A172 (cell line): ENCODE measurements at places on chromosomes 7 and 10. TPM values are rescaled to one million over a fixed set of nuclear protein-coding genes. Genes with fewer than 3 reads are reported as not detected.

- DNase-seq, result no peak
These were observed 3.0 kb upstream of the EPHB6 start for GRCh38 chr7:142851919-142852318.

DNA sequence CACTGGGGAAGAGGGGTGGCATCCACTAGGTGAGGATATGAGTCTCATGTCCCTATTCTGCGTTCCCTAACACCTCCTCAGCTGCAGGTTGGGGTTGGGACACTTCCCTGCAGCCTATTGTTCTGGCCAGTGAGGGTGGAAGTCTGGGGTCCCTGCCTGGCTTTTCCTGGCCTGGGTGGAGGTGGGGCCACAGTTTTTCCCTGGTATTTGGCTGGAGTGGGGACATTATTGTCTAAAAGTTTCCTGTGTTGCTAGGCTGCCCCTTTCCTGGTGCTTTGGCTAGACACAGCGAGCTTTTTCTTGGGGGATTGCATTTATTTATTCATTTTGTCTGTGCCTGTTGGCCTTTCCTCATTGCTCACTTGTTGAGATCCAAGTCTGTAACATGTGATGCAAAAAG, 559.5 kb upstream of the IGFBP3 start:
- no peak for DNase-seq

- no peak for DNase-seq
These were observed 18.7 kb downstream of the ZNF786 start for GRCh38 chr7:149071641-149072437.

DNA sequence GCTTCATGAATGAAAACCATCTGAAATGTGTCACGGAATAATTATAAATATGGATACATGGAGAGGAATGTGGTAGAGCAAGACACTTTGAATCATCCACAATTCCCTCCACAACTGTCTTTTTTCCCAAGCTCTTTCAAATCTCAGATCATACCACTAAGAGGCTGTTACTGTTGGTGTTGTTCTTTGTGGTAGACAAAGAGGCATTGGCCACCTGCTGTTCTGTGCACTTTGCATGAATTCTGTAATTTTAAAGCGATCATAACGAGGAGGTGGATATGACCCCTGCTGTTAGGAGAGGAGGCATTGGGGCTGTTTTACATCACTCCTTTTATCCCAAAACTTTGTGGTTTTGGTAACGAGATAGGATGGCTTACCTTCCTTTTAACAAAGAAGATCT, 141.2 kb upstream of the KLF6 start:
- peak; percentile 28 for DNase-seq

The CALHM1 gene
- not detected in 2 replicates for total RNA-seq

DNA sequence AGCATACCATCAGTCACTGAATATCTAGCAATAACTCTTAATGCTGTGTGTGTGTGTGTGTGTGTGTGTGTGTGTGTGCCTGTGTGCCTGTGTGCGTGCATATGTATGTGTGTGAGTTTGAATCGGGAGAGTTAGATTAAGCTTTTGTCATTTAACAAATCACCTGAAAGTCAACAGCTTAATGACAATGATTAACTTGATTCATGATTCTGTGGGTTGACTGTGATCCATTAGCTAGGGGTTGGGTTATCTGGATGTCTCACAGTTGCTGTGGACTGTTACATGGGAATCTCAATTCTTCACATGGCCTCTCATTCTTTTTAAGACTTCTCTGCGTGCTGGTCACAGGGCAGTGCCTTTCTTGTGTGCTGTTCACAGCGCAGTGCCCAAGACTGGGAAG, 639.0 kb upstream of the SORCS1 start:
- no peak for DNase-seq

GRCh38 chr7:35040906-35041305, 3.6 kb upstream of the DPY19L1 start:
- DNase-seq, result no peak

The PIK3AP1 gene
- 12.1 and 17.2 TPM in 2 replicates for total RNA-seq

The GNAT3 gene
- total RNA-seq, result not detected in 2 replicates

The GPR26 gene
- not detected in 2 replicates for total RNA-seq

The OR2A42 gene
- total RNA-seq, result not detected in 2 replicates

GRCh38 chr7:130493275-130493873, 1.5 kb downstream of the MEST start:
- no peak for DNase-seq

The SDK1 gene
- 1.8 and 2.5 TPM in 2 replicates for total RNA-seq

The HECW1 gene
- total RNA-seq, result 26.5 and 36.2 TPM in 2 replicates

The TAS2R5 gene
- 0.10 TPM in 1 of 2 replicates, not detected in the other for total RNA-seq

The PAX4 gene
- not detected in 2 replicates for total RNA-seq

DNA sequence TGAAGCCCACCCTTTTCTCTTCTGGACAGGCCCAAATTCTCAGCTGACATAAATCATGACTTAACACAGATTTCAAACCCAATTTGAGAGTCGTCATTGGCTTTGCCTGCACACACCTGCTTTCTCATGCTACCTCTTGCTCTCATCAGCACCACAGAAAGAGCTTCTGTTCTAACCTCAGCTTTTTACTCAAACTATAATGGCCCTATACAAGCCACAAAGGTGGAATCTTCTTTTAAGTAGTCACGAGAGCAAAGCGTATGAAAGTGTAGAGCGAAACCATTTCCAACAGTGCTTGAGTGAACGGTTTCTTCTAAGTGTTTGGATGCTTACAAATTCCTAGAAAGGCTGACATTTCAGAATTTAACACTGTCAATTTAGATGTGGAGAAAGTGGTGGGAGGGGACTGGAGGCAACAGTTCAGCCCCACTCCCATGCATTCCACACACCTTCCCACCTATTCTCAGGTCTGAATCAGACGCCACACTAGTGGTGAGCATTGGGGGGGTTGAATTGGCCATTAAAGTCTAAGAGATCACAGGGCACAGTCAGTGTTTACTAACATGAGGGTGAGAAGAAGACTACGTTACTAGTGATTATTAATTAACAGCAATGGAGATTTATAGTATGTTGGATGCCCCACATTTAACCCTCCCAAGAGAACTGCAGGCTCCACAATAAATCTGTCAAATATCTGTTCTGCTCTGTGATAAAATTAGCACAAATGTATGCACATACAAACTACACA, 114.0 kb downstream of the PRKCQ start:
- no peak for DNase-seq

- DNase-seq, result no peak
These were observed 49.1 kb upstream of the C1QL3 start for GRCh38 chr10:16570731-16571130.

The GFRA1 gene
- total RNA-seq, result 21.3 and 38.0 TPM in 2 replicates

The GRM3 gene
- not detected in 2 replicates for total RNA-seq

The GIMAP2 gene
- 3.0 and 7.5 TPM in 2 replicates for total RNA-seq

The TSC22D4 gene
- total RNA-seq, result 26.6 and 32.6 TPM in 2 replicates

- peak; percentile 61 for DNase-seq
These were observed 48.4 kb downstream of the FRMD4A start for GRCh38 chr10:14282276-14282675.

The TMEM140 gene
- 1.6 and 1.9 TPM in 2 replicates for total RNA-seq

The LIPM gene
- total RNA-seq, result not detected in 2 replicates

- no peak for DNase-seq
These were observed 43.4 kb downstream of the PRPS1L1 start for GRCh38 chr7:17984288-17984687.

The FBXL13 gene
- total RNA-seq, result 1.5 and 2.9 TPM in 2 replicates

DNA sequence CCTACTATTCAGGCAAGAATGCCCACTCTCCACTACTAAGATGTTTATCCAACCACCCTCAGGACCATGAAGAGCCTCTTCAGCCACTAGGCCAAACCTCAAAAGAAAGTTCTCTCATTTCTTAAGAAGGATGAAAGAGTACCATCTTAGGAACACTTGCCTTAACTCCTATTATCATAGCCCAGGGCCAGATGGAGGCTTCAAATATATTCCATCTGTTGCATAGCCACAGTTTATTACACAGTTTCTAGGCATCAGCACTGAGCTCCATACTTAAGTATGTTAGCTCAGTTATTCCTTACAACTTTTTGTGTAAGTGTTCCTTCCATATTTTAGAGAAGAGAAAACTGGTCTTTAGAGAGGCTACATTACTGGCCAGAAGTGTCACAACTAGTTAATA, 37.4 kb upstream of the YAE1 start:
- DNase-seq, result no peak

The EPHA1 gene
- total RNA-seq, result 0.03 TPM in 1 of 2 replicates, not detected in the other

The IPMK gene
- 5.4 and 8.1 TPM in 2 replicates for total RNA-seq

DNA sequence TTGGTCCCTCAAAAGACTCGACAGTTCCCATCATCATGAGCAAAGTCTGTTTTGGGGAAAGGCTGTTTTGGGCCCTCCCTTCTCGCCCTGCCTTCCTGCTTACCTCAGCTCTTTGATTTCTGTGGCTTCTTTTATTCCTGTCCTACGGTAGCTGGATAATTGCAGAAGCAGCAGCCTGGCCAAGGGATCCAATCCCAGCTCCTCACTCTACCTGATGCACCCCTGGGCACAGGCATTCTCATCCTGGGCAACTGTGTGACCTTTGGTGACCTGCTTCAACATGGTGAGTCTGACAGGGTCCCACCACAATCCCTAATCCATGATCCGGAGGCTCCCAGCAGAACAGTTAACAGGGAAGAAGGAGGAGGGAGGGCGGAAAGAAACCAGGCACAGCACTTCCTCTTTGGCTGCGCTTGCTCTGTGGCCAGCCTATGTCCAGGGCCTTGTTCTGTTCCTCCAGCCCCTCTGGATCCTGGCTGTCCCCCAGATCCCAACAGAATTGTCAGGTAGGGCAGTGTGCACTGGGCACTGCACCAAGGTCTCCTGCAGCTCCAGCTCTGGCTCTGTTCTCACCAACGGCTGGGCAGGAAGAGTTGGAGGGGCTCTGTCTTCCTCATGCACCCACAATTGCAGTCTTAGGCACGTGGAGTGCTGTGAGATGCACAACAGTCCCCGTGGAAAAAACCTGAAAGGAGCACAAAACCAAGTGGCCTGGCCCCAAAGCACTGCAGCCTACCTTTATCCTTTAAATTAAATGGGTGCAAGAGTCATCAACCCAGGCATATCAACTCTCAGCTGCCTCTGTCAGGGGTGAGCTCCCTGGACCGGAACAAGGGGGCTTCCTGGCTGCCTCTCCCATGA, 144.4 kb downstream of the PTPN20 start:
- DNase-seq, result no peak

GRCh38 chr10:96341219-96342182, 17.3 kb downstream of the OPALIN start:
- DNase-seq, result no peak

- no peak for DNase-seq
These were observed 790 bp downstream of the ADAM22 start for GRCh38 chr7:87934699-87935383.

DNA sequence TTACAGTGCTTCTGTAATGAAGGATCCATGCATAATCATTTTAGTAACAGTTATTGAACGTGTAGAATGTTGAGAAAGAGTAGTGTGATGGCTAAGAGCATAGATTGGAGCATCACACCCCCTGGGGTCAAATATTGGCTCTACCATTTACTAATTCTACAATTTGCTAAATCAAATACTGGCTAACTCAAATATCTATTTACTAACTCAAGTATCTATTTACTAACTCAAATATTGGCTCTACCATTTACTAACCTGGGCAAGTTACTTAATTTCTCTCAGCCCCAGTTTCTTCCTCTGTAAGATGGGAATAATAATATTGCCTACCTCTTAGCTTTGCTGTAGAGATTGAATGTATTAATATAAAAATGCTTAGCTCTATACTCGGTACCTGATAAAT, 64.0 kb downstream of the CDK14 start:
- DNase-seq, result no peak
